Left ventricle myocardium superior (tissue), 1 donor: ENCODE measurements at places on chromosomes 1 and 21. TPM values are rescaled to one million over a fixed set of nuclear protein-coding genes. Genes with fewer than 3 reads are reported as not detected.

GRCh38 chr1:222950892-222951291 lies 136.1 kb downstream of the DISP1 start:
- no peak for DNase-seq

DNA sequence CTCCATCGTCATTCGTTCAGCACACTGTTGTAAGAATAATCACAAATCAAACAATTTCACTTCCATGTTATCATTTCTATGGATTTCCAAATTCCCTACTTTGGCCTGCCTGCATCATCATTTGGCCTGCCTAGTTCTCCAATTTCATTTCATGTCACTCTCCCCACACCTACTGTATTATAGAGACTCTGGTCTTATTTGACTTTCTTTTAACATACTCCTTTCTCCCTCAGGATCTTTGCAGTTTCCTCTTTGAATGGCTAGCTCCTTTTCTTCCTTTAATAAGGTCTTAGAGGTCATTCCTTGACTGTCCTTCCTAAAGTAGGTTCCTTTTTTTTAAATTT lies 36.3 kb upstream of the PODN start:
- no peak for DNase-seq

DNA sequence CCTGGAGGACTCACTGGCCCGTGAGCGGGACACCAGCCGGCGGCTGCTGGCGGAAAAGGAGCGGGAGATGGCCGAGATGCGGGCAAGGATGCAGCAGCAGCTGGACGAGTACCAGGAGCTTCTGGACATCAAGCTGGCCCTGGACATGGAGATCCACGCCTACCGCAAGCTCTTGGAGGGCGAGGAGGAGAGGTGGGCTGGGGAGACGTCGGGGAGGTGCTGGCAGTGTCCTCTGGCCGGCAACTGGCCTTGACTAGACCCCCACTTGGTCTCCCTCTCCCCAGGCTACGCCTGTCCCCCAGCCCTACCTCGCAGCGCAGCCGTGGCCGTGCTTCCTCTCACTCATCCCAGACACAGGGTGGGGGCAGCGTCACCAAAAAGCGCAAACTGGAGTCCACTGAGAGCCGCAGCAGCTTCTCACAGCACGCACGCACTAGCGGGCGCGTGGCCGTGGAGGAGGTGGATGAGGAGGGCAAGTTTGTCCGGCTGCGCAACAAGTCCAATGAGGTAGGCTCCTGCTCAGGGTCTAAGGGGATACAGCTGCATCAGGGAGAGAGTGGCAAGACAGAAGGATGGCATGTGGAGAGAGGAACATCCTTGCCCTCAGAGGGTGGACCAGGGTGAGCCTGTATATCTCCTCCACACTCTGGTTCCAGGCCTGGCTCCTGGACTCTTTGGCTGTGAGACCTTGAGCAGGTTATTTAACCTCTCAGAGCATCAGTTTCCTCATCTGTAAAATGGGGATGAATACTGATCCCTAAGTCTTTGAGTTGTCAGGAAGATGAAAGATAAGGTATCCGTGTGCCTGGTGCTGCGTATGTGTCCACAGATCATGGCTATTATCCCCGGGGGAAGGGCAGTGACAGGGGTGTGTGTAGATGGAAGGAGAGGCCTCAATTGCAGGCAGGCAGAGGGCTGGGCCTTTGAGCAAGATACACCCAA lies 17.2 kb upstream of the SEMA4A start:
- DNase-seq: no peak

GRCh38 chr1:202037706-202038296 lies 27.4 kb downstream of the ELF3 start:
- DNase-seq: no peak

DNA sequence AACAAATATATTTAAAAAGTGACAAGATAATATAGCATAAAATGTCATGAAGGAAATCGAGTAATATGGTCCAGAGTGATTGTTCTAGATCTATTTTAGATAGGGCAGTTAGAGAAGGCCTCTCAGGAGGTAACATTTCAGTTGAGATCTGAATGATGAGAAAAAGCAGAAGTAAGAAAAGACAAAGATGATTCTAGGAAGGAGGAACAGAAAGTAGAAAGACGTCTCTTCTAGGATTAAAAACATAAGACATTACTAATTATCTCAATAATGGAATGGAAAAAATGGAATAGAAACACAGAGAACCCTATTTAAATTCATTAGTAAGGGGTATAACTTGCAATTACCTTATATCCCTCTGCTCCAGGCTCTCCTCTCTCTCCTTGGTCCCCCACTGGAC lies 130.0 kb upstream of the ZNHIT6 start:
- no peak for DNase-seq

DNA sequence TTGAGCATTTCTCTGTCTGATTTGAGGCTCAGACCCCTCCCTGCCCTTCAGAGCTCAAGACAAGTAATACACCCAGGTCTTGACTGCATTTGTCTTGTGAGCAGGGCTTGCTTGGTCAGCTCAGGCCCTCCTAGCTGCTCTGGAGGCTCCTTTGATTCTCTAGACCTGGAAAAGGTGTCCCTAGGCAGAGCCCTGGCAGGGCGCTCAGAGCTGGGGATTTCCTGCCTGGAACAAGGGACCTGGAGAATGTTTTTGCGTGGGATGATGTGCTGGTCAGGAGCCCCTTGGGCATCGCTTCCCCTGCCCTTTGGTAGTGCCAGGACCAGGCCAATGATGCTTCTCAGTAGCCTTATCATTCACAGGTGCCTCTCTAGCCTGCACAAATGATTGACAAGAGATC lies 4.9 kb upstream of the CCDC28B start:
- no peak for DNase-seq

The SLFNL1 gene
- 0.37 TPM for total RNA-seq

The COL9A2 gene
- total RNA-seq: 0.45 TPM

The CD53 gene
- total RNA-seq: 13.2 TPM

The OR2L2 gene
- 0.05 TPM for total RNA-seq
